ENCODE measurements at places on chromosomes 1 and 21. TPM values are rescaled to one million over a fixed set of nuclear protein-coding genes. Genes with fewer than 3 reads are reported as not detected.
A peak's percentile ranks its signal among the peaks of the same experiment; 100 is the strongest.

DNA sequence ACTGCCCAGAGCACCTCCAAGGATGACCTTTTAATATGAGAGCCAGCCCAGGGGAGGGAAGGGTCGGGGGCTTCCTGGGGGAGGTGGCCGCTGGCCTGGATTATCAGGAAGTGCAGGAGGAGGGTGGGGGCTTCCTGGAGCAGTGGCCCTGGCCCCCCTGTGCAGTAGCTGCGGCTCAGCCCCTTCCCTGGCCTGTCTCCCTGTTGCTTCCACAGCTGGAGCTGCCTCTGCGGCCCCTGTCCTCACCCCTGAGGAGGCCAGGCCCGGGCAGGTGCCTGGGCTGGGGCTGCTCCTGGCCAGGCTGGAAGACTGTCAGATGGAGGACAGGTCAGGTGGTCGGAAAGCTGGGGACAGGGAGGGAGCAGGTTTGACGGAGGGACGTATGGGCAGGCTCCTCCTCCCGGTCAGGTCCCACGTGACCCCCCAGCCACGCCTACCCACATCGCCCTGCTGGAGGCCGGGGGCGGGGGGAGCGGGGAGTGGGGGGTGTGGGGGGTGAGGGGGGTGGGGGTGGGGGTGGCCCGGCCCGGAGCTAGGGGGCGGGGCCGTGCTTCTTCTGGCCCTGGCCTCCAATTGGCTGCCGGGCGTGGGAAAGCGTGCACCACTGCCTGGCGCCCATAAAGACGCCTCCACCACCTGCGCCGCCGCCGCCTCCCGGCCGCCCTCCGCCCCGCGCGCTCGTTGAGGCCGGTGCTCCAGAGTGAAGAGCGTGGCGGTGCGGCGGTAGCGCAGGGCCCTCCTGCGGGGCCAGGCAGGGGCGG lies 10.2 kb upstream of the TNFRSF14 start:
- H3K27ac ChIP-seq: peak overlapping the region; percentile 99
- H3K4me3 ChIP-seq: peak overlapping the region; percentile 85
- no peaks in the 10 kb centered on the region for H3K36me3 ChIP-seq
- peak; percentile 92 for DNase-seq

DNA sequence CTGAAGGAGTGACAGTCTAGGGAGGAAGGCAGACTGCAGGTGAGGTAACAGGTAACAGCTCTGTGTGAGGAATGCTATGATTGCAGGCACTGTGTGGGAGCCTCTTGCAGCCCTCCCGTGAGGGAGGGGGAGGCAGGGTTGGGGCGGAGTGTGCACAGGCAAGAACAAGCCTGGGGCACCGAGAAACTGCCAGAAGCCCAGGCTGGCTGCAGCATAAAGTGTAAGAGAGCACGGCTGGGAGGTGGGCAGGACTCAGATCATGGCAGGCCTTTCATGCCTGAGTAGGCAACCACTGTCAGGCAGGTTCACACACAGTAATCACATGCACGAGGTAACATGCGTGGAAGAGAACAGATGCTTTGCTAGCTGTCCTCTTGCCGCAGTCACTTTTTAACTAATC lies 11.3 kb upstream of the RHEX start:
- H3K27ac ChIP-seq: no peak overlapping the region
- H3K36me3 ChIP-seq: no peaks in the 10 kb centered on the region
- H3K27me3 ChIP-seq: peaks cover 2% of the 10 kb centered on the region
- H3K4me3 ChIP-seq: no peak overlapping the region
- peaks cover 6% of the 10 kb centered on the region for H3K4me1 ChIP-seq

- H3K4me1 ChIP-seq: no peaks in the 10 kb centered on the region
- H3K27ac ChIP-seq: no peak overlapping the region
- peaks cover 2% of the 10 kb centered on the region for H3K27me3 ChIP-seq
Observed at GRCh38 chr21:39088831-39089380, 94.3 kb downstream of the PSMG1 start.

SYNC gene
- polyA plus RNA-seq: not detected

FALEC gene
- not detected for polyA plus RNA-seq

DNA sequence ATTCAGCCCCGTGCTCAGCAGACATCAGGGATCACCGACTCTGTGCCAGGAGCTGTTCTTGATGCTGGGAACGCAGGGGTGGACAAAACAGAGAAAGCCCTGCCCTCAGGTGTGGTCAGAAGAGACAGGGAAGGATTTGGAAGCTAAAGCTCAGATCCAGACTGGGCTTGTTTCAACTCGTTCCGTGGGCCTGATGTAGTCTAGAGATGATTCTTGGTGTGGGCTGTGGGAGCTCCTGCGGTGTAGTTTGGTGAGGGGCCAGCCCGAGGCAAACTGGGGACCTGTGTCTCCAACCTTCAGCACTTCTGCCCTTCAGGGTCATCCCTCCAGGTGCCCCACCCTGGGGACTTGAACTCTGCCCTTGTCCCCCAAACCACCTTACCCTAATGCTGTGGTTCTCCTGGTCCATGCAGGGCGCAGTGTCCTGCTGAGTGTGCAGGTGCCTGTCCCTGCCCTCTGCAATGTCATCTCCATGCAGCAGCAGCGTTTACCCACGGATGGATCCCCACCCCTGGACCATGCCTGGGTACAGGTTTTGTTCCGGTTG lies 17.3 kb upstream of the ABCG1 start:
- H3K27ac ChIP-seq: no peak overlapping the region
- H3K4me3 ChIP-seq: no peak overlapping the region
- peaks cover 2% of the 10 kb centered on the region for H3K27me3 ChIP-seq

MEAF6 gene
- polyA plus RNA-seq: 147 TPM

KRTAP20-4 gene
- polyA plus RNA-seq: not detected

UBAP2L gene
- 52.4 TPM for polyA plus RNA-seq

NLRP3 gene
- 1.5 TPM for polyA plus RNA-seq

DNA sequence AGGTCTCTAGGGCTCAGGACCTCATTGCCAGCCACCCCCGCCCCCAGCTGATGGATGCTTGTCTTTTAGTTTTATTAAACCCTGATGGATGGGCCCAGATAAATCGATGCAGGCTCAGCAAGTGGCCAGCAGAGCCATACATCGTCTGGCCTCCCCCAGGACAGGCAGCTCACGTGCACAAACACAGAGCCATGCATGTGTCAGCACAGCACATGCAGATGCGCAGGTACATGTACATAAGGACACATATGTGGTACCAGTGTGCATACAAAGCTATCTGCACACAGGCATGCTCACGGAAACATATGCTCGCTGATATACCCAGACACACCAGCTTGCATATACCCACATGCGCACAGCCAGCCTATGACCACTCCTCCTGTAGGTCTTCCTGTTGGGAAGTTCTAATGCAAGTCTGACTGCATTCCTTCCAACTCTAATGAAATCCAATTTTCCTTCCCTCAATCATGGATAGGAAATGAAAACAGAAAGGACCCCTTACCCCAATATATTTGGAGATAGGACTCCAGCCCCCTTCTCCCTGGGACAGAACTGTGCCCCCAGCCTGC lies 897 bp downstream of the COL16A1 start:
- H3K36me3 ChIP-seq: no peaks in the 10 kb centered on the region
- H3K4me1 ChIP-seq: peaks cover 67% of the 10 kb centered on the region
- no peak overlapping the region for H3K27ac ChIP-seq
- peaks cover 11% of the 10 kb centered on the region for H3K27me3 ChIP-seq
- DNase-seq: no peak

DNA sequence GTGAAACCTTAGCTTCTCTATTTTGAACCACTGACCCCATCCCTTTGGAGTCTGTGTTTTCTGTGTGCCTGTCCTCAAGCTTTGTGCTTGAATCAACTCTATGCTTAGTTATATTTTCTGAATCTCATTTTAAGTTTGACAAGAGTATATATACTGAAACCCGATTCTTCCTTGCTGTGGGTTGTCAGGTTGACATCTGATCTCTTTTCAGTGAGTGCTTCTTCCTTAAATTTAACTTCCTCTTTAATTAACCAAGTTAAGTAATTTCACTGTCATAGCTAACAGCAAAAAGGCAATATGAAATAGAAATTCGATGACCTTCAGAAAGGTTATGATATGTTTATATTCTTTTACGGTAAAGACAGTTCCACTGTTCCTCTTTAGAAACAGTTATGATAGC lies 69.4 kb downstream of the C1orf21 start:
- no peak overlapping the region for H3K4me3 ChIP-seq
- H3K27me3 ChIP-seq: no peaks in the 10 kb centered on the region
- no peaks in the 10 kb centered on the region for H3K36me3 ChIP-seq
- H3K4me1 ChIP-seq: peaks cover 98% of the 10 kb centered on the region
- no peak for DNase-seq

GFI1 gene
- 17.8 TPM for polyA plus RNA-seq

GNG12 gene
- 0.06 TPM for polyA plus RNA-seq

- DNase-seq: no peak
- peaks cover 3% of the 10 kb centered on the region for H3K27me3 ChIP-seq
- no peaks in the 10 kb centered on the region for H3K4me1 ChIP-seq
- no peak overlapping the region for H3K4me3 ChIP-seq
Observed at GRCh38 chr21:41614511-41614910, 106.6 kb upstream of the TMPRSS2 start.

FABP3 gene
- polyA plus RNA-seq: not detected

- H3K27me3 ChIP-seq: peaks cover 9% of the 10 kb centered on the region
- H3K4me3 ChIP-seq: no peak overlapping the region
- no peak overlapping the region for H3K27ac ChIP-seq
- no peak for DNase-seq
Observed at GRCh38 chr1:12112711-12113161, 49.6 kb downstream of the TNFRSF8 start.

THEM5 gene
- polyA plus RNA-seq: not detected

DNA sequence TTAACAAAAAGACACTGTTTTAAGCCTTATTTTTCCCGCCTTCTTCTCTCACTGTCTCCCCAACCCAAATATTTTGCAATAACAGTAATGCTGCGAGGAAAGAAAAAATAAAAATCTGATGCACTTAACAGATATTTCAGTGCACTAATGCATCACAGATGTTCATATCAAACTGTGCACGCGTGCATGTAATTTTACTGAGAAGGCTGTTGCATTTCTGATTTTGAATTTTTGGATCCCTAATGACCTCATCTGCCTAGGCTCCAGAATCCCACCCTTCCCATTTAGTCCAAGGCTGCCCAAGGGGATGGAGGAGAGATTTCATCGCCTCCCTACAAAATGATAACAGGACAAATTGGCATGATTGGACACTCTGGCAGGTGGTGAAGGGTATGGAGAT lies 5.5 kb downstream of the TRABD2B start:
- peaks cover 7% of the 10 kb centered on the region for H3K4me1 ChIP-seq
- no peak overlapping the region for H3K27ac ChIP-seq
- no peak for DNase-seq
- H3K4me3 ChIP-seq: no peak overlapping the region

H3-3A gene
- 1,086 TPM for polyA plus RNA-seq

DNA sequence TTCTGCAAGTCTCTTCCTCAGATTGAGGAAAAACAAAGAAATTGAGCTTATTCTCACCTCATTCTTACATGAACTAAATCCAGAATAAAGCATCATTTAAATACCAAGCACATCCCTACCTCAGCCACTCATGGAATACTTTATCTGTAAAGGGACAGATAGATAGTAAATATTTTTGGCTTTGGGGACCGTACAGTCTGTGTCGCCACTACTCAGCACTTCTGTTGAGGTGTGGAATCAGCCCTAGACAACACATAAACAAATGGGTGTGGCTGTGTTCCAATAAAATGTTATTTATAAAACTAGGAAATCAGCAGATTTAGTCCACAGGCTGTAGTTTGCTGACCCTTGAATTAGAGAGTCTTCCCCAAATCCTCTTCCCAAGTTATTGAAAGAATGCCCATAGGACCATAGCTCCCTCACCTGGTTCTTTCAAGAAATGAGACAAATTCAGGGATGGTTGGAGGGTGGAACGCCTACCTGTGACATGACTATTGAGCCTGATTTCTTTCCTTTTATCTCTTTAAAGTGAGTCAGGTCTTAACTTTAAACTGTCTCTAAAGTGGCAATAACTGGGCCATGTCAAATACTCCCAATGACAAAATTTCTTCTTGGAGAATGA lies 878.5 kb downstream of the USP25 start:
- H3K4me1 ChIP-seq: no peaks in the 10 kb centered on the region
- H3K36me3 ChIP-seq: no peaks in the 10 kb centered on the region
- no peak overlapping the region for H3K27ac ChIP-seq
- no peaks in the 10 kb centered on the region for H3K27me3 ChIP-seq
- no peak overlapping the region for H3K4me3 ChIP-seq

SUSD4 gene
- not detected for polyA plus RNA-seq

GRCh38 chr1:148308832-148309458 lies 156.9 kb upstream of the NBPF11 start:
- peaks cover 5% of the 10 kb centered on the region for H3K4me1 ChIP-seq
- H3K4me3 ChIP-seq: no peak overlapping the region
- H3K36me3 ChIP-seq: peaks cover 9% of the 10 kb centered on the region

GRCh38 chr1:17292299-17293160 lies 15.5 kb upstream of the PADI4 start:
- H3K4me1 ChIP-seq: no peaks in the 10 kb centered on the region
- no peaks in the 10 kb centered on the region for H3K27me3 ChIP-seq
- no peak overlapping the region for H3K4me3 ChIP-seq
- no peaks in the 10 kb centered on the region for H3K36me3 ChIP-seq

DNA sequence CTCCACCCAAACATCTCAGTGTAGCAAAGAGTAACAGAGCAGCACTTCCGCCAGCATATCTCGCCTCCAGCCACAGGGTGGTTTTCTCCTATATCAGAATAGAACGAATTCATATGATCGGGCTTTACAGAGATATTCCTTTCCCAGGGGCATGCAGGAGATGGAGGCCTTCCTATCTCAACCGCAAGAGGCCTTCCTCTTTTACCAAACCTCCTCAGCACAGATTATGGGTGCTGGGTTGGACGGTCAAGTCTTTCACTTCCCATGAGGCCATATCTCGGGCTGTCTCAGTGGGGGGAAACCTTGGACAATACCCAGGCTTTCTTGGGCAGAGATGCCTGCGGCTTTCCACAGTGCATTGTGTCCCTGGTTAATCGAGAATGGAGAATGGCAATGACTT lies 65.8 kb downstream of the OVGP1 start:
- no peak for DNase-seq
- no peak overlapping the region for H3K4me3 ChIP-seq
- H3K4me1 ChIP-seq: no peaks in the 10 kb centered on the region
- H3K27ac ChIP-seq: no peak overlapping the region
- no peaks in the 10 kb centered on the region for H3K36me3 ChIP-seq

DNA sequence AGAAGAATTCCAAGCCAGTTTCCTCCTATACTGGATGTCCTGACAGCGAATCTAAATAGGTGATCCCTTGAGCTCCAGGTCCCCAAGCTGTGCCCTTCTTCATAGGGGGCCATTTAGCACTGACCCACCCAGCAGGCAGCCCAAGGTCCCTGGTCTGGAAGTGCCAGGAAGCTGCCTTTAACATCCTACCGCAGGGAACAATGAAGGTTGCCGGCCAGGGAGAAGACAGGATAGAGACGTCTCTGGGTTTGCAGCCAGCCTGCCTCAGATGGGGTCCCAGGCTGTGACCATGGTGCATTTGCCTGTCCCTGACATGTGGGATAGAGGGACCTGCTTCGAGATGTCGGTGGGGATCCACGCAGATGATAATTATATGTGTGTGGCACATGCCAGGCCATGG lies 2.7 kb upstream of the RIPK4 start:
- H3K27ac ChIP-seq: no peak overlapping the region
- DNase-seq: no peak
- H3K27me3 ChIP-seq: peaks cover 18% of the 10 kb centered on the region
- no peaks in the 10 kb centered on the region for H3K36me3 ChIP-seq
- peaks cover 24% of the 10 kb centered on the region for H3K4me1 ChIP-seq
